ENCODE measurements at places on chromosomes 1 and 21. TPM values are rescaled to one million over a fixed set of nuclear protein-coding genes. Genes with fewer than 3 reads are reported as not detected.

DNA sequence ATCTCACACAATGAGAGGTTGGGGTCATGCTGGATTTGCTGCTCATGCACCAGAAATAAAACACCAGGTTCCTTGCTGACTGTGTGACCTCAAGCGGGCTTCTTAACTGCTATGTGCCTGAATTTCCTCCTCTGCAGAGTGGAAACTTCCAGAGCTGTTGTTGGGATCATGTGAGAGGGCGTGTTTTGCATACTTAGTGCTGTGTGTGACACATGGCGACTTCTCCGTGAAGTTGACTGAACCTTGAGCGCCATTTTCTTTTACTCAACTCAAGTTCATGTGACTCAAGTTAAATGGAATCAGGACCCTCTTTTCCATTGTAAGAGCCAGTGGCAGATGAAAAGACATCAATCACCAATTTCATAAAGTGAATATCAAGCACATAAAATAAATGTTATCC lies 224.0 kb downstream of the KIF26B start:
- no peaks in the 10 kb centered on the region for H3K27me3 ChIP-seq
- H3K4me1 ChIP-seq: no peaks in the 10 kb centered on the region
- no peak for DNase-seq
- no peak overlapping the region for H3K27ac ChIP-seq

GRCh38 chr1:57336793-57337192 lies 87.1 kb downstream of the DAB1 start:
- H3K27ac ChIP-seq: no peak overlapping the region
- H3K36me3 ChIP-seq: no peaks in the 10 kb centered on the region
- no peak overlapping the region for H3K4me3 ChIP-seq
- H3K4me1 ChIP-seq: no peaks in the 10 kb centered on the region
- no peak for DNase-seq
- no peaks in the 10 kb centered on the region for H3K27me3 ChIP-seq

- H3K27ac ChIP-seq: no peak overlapping the region
- H3K4me3 ChIP-seq: no peak overlapping the region
- no peak for DNase-seq
- no peaks in the 10 kb centered on the region for H3K27me3 ChIP-seq
Measured at GRCh38 chr1:230781131-230781530, 33.9 kb downstream of the CAPN9 start.

DNA sequence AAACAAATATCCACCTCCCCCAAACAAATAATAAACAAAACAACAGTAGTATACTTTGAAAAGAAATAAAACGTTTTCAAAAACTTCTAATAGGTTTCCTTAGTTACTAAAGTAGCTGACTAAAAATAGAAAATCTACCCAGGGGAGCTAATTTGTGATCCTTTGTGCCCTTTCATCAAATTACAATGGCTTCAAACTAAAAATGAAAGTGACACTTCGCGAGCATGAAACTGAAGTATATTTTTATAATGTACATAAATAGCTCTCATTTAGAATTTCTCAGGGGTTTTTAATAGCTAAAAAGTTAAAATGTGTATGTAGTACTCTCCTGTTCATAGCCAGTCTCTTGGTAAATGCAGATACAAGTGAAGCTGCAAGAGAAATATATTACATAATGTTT lies 78.4 kb downstream of the BRINP3 start:
- H3K4me3 ChIP-seq: no peak overlapping the region
- no peaks in the 10 kb centered on the region for H3K27me3 ChIP-seq
- no peak for DNase-seq
- H3K4me1 ChIP-seq: no peaks in the 10 kb centered on the region
- no peaks in the 10 kb centered on the region for H3K36me3 ChIP-seq

Gene EPHB2
- total RNA-seq: 1.8 TPM

Gene TFF2
- 0.61 TPM for total RNA-seq

Gene SPATA46
- total RNA-seq: not detected

DNA sequence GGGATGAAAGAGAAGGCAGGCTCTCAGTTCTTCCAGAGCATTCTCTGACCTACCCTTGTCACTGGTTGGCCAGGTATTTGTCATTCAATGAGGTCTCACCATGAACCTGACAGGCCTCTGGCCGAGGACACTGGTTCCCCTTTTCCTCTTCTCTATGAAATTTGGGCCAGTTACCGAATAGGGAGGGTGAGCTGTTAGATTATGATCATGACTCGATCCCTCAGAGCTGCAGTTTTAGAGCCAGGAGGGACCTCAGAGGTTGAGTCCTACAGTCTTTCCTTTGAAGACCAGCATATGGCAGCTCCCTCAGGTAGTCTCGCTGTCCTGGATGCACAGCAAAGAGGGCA lies 29.5 kb upstream of the CLSTN1 start:
- no peak overlapping the region for H3K27ac ChIP-seq
- H3K4me3 ChIP-seq: no peak overlapping the region
- H3K27me3 ChIP-seq: no peaks in the 10 kb centered on the region
- no peaks in the 10 kb centered on the region for H3K4me1 ChIP-seq
- DNase-seq: no peak

DNA sequence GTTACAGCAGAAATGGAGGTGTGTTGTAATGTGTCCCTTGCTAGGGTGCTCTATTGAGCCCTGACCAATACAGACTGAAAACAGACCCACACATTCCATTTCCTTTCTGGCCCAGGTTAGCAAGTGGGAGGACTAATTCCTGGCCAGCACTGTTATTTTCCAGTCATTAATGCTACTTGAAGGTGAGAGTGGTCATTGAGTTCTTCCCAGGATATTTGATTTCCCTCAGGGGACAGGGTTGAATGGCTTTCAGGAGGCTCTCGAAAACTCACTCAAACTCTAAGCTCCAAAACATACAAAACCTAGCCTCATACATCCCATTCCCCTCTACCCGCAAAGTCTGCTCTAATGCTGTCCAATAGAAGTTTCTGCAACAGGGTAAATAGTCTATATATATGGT lies 6.2 kb downstream of the LRRC52 start:
- no peak for DNase-seq
- H3K36me3 ChIP-seq: no peaks in the 10 kb centered on the region
- no peak overlapping the region for H3K4me3 ChIP-seq
- H3K27ac ChIP-seq: no peak overlapping the region
- no peaks in the 10 kb centered on the region for H3K4me1 ChIP-seq
- no peaks in the 10 kb centered on the region for H3K27me3 ChIP-seq

- no peaks in the 10 kb centered on the region for H3K4me1 ChIP-seq
- H3K27me3 ChIP-seq: no peaks in the 10 kb centered on the region
- no peaks in the 10 kb centered on the region for H3K36me3 ChIP-seq
- no peak for DNase-seq
- no peak overlapping the region for H3K4me3 ChIP-seq
- no peak overlapping the region for H3K27ac ChIP-seq
Measured at GRCh38 chr1:115189814-115190539, 100.7 kb upstream of the TSPAN2 start.

Gene OR2T35
- total RNA-seq: not detected
